ENCODE measurements at places on chromosomes 7 and 10.

DNA sequence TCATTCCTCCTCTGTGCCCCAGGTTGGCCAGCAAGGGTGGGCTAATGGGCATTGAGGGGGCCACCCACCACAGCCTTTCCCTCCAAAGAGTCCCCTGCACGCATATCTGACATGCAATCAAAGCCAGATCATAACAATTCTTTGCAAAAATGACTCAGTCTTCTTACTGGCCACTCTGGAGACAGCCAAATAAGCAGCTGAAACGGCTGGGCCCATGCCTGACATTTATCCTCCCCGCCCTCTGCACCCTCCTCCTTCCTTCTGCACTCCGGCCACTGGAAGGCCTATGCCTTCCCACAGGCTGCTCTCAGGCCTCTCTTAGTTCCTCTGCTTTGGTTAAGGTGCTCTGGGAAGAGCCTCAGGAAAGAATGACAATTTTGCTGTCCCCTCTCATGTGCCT is 29.2 kb upstream of the NPFFR1 start:
- DNase-seq, result no peak

DNA sequence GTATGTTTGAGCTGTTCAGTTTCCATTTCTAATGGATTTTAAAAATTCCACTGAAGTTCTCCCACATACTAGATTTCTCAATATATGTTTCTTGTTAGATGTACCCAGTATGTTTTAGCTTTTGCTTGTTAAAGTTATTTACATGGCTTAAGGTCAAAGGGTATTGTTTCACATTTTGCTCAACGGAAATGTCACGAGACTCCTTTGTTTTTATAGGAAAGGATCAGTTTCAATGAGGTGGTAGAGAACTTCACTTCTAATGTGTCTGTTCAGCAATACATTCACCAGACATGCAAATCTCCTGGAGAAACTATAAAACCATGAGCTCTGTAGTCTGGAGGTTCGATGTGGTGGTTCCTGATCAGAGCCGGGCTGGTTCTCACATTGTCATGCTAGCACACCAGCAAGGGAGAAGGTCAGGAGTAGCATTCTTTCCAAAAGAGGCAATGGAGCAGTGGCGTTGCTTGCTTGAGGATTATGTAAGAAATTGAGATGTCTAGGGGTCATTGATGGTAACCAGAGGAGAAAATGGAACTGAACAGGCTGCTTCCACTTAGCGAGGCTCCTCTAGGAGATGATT is 114.0 kb downstream of the RAB18 start:
- DNase-seq, result no peak

DNA sequence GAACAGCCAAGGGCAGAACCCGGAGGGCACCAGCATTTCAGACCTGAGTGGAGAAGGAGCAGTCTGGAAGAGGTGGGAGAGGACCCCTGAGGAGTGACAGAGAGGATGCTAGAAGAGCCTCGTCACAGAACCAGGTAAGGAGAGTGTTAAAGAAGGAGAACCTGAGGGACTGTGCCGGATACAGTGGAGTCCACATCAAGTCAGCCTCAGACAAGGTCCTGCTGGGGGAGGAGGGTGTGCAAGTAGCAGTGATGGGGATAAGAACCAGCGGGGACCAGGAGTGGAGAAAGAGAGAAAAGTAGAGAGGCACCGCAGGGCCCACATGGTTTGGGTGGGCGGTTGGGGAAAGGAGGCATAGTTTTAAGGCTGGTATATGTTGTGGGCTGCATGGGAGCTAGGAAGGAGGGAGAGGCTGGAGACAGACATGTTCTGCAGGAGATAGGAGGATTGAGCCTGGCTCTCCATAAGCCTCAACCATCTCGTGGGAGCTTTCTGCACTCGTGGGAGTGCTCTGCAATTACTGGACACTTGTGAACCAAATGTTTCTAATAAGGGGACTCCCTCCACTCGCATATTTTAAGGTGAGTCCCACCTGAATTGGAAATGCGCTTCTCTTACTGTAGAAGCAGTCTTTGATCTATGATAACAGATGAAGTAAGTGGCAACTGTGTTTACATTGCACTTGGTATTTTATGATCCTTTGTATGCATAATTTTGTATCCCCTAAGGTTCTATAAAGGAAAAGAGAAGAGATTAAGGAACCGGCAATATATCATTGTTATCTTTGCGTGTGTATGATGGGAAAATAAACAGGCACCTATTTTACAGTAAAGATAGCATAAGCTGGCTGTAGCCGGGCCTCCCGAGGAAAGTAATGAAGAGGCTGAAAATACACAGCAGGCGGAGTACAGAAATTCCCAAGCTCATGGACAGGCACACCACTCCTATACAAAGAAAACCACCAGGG is 154.8 kb downstream of the ADAM12 start:
- no peak for DNase-seq

DNA sequence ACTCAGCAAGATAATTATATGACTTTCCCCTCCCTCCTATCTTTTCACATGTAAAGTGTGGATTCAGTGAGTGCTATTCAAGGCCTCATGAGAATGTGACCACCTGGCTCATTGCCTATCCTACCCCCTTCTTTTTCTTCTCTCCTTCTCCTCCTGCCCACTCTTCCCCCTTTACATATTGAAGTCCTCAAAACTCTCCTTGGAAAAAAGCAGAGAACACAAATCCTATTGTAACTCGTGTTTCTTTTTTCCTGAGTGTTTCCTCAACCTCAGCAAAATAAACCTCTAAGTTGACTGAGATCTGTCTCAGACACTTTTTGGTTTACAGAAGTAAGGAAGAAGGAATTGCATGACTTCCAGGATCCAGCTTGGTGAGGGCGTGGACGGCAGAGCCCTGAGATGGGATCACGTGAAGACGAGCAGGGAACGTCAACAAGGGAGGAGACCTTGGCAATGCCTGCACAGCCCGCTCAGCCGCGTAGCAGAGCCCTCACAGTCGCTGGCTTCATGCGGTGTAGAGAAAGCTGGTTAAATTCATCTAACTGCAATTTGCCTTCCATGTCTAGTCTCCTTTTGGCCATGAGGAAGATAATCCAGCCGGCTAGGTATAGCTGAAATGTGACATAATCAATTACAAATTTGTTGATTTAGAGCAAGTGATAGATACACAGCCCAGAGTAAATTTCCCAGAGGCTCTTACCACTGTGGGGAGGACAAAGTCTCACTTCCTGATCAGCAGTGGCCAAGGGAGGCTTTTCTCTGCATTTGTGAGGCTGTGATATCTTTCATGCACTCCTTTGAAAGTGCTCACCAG is 75.7 kb downstream of the LYZL2 start:
- DNase-seq, result no peak

DNA sequence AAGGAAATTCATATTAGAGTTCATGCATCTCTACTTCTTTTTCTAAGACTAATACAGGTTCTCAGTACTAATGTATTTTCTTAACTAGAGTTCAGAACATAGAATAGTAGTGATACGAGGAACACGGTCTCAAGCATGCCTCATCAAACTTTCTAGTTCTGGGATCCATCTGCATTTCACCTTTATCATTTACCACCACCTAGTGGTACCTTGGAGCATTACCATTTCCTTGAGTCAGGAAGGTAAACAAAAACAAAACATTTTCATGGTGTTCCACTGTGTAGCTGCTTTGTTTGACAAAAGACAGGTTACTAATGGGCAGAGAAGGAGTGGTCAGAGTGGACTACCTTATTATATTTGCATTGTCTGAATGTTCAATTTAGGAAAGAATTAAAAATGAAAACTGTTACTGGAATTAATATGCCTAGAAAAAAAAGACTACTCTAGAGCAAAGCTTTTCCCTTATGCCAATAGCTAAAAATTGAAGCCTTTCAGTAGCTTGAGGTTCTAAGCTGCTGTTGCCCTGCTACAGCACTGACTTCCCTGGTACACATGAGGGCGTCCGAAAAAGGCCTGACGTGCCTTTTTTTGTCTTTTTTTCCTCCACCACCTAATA is 44.5 kb downstream of the STARD3NL start:
- peak; percentile 82 for DNase-seq

DNA sequence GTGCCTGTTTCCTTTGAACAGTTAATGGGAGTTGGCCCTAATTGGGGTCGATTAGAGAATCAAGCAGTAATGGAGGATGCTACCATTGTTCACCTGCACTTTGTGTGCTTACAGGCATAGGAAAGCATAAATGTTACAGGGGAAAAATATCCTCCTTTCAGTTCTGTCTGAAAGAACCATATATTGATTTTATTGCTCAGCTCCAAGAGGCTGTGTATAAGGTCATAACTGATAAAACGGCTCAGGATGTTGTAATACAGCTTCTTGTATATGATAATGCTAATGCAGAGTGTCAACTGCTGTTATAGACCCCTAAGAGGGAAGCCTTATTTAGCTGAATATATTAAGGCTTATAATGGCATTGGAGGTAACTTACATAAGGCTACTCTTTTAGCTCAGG is 32.9 kb upstream of the AKR1C2 start:
- no peak for DNase-seq

DNA sequence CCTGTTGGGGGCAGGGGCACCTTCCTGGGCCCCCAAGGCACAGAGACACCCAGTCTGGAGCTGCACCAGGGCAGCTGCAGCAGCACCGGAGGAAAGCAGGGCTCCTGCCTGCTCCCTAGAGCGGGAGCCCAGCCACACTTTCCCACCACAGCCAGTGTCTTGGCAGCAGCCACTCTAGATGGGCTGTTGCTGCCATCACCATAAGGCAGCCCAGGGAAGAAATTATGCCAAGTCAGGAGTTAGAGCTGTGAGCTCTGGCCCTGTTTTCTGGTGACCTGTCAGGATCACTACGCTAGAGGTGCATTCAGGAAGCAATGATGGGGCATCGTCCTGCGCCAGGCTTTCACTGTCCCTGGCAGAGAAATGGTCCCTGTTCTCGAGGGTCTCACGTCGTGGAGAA is 38.0 kb upstream of the ZNRF2 start:
- no peak for DNase-seq

DNA sequence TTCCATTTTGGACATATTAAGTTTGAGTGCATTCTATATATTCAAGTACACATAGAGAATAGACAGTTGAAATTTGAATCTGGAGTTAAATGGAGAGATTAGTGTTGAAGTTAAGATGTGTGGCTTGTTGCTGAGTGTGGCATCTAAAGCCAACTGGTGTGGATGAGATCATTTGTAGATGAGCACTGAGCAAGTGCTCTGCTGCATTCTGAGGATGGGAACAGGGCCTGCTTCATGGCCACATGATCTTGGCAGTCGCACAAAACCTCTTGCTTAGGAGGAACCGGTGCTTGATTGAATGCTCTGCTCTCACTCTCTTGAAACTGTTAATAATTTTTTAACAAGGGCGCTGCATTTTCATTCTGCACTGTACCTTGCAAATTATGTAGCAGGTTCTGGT is 62.0 kb downstream of the EPDR1 start:
- no peak for DNase-seq

DNA sequence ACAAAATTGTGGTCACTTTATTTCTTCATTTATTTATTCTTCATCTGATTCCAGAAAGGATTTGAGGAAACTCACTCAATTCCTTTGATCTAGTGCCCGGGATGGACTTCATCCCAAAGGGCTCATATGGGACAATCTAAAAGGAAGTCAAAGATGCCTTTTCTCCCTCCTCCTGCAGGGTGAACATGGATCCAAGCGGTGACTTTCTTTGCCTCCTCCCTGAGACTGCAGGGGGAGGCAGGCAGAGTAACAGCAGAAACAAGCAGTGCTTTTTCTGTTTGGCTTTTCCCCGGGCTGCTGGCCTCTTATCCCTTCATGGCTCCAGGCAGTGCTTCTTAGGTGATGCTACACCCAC is 10.0 kb upstream of the DNMBP start:
- no peak for DNase-seq

DNA sequence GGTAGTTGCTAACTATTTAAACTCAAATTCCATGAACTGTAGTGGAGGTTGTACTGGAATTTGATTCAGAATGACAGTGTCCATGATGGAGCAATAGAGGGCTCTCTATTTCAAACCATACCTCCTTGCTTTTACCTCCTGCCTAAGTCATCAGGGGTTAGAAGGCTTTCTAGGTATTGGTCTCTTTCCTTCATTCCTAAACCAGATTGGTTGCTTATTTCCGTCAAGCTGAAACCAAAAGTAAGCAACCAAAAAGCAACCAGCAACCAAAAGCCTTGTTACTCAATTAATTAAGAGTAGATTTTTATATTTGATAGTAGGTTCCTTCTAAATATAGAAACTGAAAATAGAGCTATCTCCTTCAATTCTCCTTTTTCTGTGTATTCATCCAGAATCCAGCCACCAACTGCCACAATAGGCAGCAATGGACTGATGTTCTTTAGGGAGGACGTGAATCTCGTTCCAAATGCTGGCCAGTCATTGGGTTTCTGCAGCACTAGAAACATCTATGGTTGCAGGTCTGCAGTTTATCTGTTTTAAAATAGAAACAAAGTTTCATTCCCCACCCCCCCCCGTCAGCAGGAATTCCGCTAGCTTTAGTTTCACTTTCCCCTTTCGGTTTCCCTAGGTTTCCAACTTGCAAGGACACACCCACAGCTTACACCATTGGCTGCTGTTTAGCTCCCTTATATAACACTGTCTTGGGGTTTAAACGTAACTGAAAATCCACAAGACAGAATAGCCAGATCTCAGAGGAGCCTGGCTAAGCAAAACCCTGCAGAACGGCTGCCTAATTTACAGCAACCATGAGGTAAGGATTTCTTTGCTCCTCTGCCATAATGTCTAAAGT is at the start of gene IFIT1:
Gene IFIT1 (plus strand): TSS at position 717 of the 850 bp plus-strand sequence. CDS start 90 bp downstream, at position 807.
- peak; percentile 84 for DNase-seq

DNA sequence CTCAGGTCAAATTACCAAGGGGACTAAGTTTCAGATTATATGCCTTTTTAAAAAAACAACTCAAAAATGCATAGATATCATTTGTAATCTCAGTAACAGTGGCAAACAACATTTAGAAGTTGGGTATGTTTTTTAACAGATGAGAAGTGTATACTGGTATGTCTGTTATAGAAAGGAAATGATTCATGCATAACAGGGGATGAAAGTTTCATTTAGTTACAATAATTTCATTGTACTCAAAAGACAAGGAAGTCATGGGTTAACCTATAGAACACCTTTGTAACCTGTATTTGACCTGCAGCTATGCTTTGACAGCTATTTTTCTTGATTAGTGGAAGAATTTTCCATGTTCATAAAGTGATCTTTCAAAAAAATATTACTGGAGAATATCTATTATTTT is 35.4 kb upstream of the FAM133B start:
- no peak for DNase-seq
